ENCODE measurements at places on chromosomes 12 and 14. TPM values are rescaled to one million over a fixed set of nuclear protein-coding genes. Genes with fewer than 3 reads are reported as not detected.

GRCh38 chr12:91224401-91224800, 41.8 kb upstream of the DCN start:
- H3K36me3 ChIP-seq: no peaks in the 10 kb centered on the region
- peak; percentile 79 for DNase-seq
- H3K4me3 ChIP-seq: no peak overlapping the region
- H3K27me3 ChIP-seq: no peaks in the 10 kb centered on the region
- H3K4me1 ChIP-seq: no peaks in the 10 kb centered on the region

GRCh38 chr14:74954232-74954946, 1.0 kb downstream of the PGF start:
- DNase-seq: peak; percentile 61
- peaks cover 71% of the 10 kb centered on the region for H3K4me1 ChIP-seq
- H3K27me3 ChIP-seq: no peaks in the 10 kb centered on the region
- peak overlapping the region; percentile 72 for H3K27ac ChIP-seq

- no peak for DNase-seq
- no peak overlapping the region for H3K4me3 ChIP-seq
- H3K27ac ChIP-seq: no peak overlapping the region
- H3K27me3 ChIP-seq: no peaks in the 10 kb centered on the region
Measured at GRCh38 chr12:41706376-41706775, 438.3 kb downstream of the GXYLT1 start.

Gene RIC8B
- 13.3 TPM for total RNA-seq

- peaks cover 66% of the 10 kb centered on the region for H3K36me3 ChIP-seq
- no peak for DNase-seq
- no peak overlapping the region for H3K27ac ChIP-seq
- H3K27me3 ChIP-seq: no peaks in the 10 kb centered on the region
- peaks cover 24% of the 10 kb centered on the region for H3K4me1 ChIP-seq
Measured at GRCh38 chr14:21090194-21090939, 8.1 kb downstream of the ZNF219 start.

DNA sequence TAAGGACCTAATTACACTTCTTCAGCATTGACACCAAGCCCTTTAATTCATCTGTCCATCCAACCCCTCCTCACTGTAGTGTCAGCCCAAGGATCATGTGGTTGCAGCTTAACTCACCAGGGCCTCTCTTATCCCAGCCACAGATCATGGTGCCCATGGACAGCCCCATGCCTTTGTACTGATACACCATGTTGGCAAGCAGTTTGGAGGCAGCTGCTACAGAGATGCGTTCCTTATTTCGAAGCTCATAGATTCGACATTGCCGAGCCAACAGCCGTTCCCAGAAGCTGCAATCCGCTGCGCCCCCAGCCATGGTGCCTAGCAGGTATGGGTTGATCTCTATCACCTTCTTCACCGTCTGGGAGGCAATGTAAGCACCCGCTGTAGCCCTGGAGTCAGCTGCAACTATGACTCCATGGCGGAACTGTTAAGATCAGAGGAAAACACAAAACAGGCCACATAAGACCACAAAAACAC, 1.4 kb downstream of the PSMB5 start:
- H3K27ac ChIP-seq: no peak overlapping the region
- no peaks in the 10 kb centered on the region for H3K27me3 ChIP-seq
- peaks cover 11% of the 10 kb centered on the region for H3K4me1 ChIP-seq
- no peak overlapping the region for H3K4me3 ChIP-seq

- no peak for DNase-seq
- H3K27ac ChIP-seq: no peak overlapping the region
- H3K36me3 ChIP-seq: no peaks in the 10 kb centered on the region
- no peak overlapping the region for H3K4me3 ChIP-seq
- peaks cover 12% of the 10 kb centered on the region for H3K4me1 ChIP-seq
Measured at GRCh38 chr12:4775936-4776335, 55.7 kb downstream of the GALNT8 start.

Gene OR4K14
- not detected for total RNA-seq

Gene PLA2G1B
- 0.75 TPM for total RNA-seq

DNA sequence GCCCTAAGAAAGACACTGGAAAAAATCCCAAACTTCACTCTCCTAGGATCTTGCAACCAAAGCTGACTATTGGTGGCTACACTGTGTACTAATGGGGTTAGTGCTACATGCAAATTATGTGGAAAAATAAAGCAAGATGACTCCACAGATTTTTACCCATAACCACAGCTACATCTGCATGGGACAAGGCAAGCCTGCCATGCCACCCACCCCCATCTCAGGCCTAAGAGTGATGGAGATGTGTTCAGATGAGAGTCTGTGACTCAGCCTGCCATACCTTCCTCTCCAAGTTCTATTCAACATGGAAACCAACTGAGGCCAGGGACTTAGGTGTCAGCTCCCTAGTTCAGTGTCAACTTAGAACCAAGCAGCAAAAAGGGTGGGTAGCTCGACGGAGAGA, 206.2 kb downstream of the PELI2 start:
- no peaks in the 10 kb centered on the region for H3K27me3 ChIP-seq
- H3K36me3 ChIP-seq: no peaks in the 10 kb centered on the region
- DNase-seq: no peak

- H3K27me3 ChIP-seq: peaks cover 4% of the 10 kb centered on the region
- H3K4me3 ChIP-seq: no peak overlapping the region
- H3K4me1 ChIP-seq: peaks cover 7% of the 10 kb centered on the region
- no peak overlapping the region for H3K27ac ChIP-seq
- no peaks in the 10 kb centered on the region for H3K36me3 ChIP-seq
- no peak for DNase-seq
Measured at GRCh38 chr14:104211215-104211614, 72.8 kb downstream of the KIF26A start.

Gene SERPINA12
- not detected for total RNA-seq
